ENCODE measurements at places on chromosomes 3 and 15.

- peak; percentile 71 for DNase-seq
Observed at GRCh38 chr15:68271854-68272471, 5.6 kb upstream of the FEM1B start.

- no peak for DNase-seq
Observed at GRCh38 chr3:169509359-169509758, 154.2 kb downstream of the MECOM start.

DNA sequence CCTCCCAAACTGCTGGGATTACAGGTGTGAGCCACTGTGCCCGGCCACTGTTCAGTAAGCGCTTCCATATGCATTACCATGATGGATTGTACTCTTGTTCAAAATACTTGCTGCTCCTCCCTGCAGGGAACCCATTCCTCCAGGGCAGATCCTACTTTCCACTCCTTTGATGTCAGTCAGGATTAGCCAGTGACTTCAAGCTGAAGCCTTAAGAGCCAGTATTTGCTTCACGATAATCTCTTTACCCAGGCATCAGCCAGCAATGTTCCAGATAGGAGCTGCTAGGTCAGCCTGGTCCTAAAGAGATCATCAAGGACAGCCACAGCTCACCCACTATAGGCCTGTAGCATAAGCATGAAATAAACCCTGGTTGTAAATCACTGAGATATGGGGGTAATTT lies 96.5 kb upstream of the UBE2E2 start:
- DNase-seq = no peak

GRCh38 chr3:12750223-12750622 lies 8.8 kb downstream of the TMEM40 start:
- peak; percentile 56 for DNase-seq

GRCh38 chr3:156098437-156099035 lies 21.8 kb upstream of the KCNAB1 start:
- DNase-seq = no peak

DNA sequence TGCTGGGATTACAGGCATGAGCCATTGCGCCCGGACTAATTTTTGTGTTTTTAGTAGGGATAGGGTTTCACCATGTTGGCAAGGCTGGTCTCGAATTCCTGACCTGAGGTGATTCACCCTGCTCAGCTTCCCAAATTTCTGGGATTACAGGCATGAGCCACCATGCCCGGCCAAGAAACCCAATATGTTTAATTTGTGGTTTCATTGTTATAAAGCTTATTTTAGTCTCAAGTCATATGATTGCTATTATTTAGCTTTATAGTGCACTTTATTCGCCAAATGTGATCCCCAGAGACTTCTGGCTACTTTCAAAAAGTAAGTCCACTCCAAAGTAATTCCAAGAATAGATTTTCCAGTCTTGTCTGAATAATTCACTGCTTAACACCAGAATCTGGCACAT lies 19.3 kb upstream of the SLC4A7 start:
- DNase-seq = peak; percentile 69

- DNase-seq = no peak
Observed at GRCh38 chr15:83947156-83947555, 288.4 kb upstream of the GOLGA6L4 start.

DNA sequence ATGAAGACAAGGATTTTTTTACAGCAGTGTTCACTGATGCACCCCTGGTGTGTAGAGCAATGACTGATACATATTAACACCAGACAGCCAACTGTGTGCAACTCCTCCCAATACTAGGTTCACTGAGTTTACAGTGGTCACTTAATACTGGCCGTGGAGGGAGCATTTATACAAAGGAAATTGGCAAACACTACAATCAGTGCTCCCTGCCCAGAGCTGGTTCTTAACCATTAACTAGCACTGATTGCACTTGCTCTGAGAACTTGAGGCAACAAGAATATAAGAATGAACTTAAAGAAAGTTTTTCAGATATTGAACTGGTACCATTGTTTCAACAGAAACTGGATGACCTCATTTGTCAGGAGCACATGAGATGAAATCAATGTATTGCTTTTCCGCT lies 110.6 kb downstream of the MAGI1 start:
- DNase-seq = no peak
